ENCODE measurements at places on chromosomes 1 and 21.

DNA sequence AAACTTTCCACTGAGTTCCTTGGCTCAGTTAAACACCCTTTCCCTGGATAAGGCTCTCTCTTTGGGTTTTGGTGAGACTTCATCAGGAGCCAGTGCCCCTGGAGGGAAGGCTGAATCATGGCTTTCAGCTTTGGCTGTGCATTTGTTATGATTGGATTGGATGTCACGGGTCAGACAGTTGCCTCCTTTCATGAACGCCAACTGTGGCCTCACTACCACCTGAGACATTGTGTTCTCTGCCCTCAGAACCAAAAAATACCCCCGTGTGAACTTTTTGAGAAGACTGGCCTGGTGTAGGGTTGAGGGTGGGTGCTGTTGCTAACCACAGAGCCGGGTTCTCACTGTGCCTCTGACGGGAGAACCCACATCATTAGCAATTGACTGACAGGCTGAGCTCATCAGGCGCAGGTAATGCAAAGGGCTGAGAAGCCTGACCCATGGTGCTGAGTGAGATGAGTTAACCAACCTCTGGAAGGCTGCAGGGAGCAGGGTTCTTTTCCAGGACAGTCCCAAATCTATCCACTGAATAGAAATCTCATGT is 65.6 kb downstream of the HHAT start:
- ATAC-seq, result no peak

DNA sequence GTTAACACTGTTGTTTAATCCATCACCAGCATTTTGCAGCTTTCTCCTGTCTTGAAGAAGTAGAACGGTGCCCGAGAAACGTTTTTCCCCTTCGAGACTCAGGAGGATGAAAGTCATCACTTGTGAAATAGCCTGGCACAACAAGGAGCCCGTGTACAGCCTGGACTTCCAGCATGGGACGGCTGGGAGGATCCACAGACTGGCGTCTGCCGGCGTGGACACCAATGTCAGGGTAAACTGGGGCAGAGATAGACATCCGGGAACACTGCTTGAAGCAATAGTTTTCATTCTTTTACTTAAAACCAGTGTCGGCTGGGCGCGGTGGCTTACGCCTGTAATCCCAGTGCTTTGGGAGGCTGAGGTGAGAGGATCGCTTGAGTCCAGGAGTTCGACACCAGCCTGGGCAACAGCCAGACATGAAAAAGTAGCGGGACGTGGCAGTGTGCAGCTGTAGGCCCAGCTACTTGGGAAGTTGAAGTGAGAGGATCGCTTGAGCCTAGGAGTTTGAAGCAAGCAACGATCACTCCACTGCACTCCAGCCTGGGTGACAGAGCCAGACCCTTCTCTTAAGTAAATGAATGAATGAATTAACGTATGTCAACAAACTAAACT is 945 bp downstream of the CHAF1B start:
- no peak for ATAC-seq

GRCh38 chr1:1528301-1529267 is 11.8 kb downstream of the TMEM240 start:
- no peak for ATAC-seq

GRCh38 chr1:31891280-31891679 is 46.9 kb downstream of the PTP4A2 start:
- ATAC-seq, result peak; percentile 70

- ATAC-seq, result no peak
These were observed 24.5 kb upstream of the TNFRSF1B start for GRCh38 chr1:12142141-12142823.

- no peak for ATAC-seq
These were observed 55.2 kb downstream of the SELENOF start for GRCh38 chr1:86858524-86859261.

- ATAC-seq, result no peak
These were observed 5.9 kb downstream of the MTHFR start for GRCh38 chr1:11799896-11800295.

DNA sequence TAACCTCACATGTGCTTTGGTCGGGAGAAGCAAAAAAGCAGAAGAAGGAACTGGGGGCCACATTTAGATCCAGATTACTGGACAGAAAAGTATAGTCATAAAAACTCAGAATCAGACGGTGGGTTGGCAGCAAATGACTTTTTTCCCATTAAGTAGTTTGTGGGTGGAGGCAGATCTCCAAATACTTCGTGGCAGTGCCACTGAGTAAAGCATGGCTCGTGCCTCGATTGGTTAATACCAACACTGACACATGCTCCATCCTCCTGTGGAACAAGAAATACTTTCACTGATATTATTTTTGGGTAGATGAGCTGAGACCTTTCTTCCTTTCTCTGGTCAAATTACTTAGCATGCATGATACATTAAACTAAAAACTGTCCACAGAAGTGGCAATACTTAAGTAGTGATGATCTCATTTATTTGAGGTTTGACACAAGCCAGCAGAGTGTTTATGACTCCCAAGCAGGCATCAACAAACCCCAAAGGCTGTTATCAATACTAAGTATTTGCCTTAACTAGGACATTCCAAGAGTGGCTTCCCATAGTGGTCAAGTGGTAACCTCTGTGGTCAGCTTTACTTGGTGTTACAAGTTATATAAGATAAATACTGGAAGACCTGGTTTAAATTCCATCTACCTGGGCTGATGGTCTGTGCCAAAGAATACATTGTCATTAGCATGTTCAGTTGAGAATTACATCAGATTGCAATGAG is 500.0 kb upstream of the RUNX1 start:
- no peak for ATAC-seq

GRCh38 chr1:171740987-171741871 is 636 bp downstream of the VAMP4 start:
- ATAC-seq, result peak; percentile 10

DNA sequence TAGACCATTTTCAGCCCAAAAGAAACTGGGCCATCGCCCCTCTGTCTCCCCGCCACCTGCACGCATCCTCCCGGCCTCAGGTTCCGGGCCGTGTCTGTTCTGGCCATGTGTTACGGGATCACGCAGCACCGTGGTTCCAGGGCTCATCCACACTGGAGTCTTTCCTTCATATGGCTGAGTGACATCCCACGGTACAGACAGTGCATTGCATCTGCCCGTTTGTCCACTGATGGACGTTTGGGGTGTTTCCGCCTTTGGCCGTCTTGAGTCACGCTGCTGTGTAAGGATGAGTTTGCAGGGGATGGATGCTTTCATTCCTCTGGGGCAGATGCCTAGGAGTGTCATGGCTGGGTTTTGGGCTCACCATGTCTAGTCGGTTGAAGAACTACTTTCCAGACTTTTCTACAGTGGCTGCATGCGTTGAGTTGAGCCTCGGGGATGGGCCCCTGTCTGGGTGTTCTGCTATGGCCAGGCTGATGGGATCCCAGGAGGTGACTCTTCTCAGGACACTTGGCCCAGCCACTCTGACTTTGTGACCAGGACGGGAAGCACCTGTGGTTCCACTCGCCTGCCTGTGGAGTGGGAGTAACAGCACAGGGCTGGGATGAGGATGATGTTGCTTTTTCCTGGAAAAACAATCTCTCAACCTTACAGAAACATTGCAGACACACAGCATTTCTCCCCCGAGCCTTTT is 16.8 kb downstream of the RRP1 start:
- no peak for ATAC-seq

DNA sequence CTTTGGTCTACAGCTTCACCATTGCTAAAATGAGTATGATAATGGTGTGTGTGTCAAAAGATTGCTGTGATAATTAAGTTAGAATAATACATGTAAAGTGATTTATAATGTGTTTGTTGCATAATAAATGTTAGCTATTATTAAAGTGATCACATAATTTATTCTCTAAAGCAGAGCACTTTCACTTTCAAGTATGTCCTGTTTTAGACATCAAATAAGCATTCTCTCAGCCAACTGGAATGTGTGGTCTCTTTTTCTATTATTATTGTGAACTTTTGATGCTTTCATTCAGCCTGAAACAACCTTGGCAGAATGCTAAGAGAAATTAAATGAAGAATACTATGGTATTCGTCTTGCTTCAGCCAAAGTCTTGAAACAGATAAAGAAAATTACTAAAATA is 102.8 kb upstream of the COL11A1 start:
- no peak for ATAC-seq

DNA sequence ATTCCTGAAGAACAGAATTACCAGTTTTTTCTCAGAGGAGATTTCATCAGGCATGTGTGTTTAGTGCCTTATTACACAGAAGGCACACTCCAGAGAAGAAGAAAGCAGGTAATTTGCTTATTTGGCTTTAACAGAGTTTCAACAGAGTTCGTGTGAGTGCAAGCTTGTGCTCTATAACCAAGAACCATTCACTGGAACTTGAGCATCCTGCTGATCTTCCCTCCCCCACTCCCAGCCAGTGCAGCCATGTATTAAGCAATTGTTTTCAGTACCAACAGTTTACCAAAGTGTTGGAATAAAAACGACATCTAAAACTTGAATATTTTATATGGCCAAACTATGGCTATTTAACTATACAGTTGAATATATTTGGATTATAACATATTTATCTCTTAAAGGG is 4.3 kb downstream of the MGST3 start:
- no peak for ATAC-seq

DNA sequence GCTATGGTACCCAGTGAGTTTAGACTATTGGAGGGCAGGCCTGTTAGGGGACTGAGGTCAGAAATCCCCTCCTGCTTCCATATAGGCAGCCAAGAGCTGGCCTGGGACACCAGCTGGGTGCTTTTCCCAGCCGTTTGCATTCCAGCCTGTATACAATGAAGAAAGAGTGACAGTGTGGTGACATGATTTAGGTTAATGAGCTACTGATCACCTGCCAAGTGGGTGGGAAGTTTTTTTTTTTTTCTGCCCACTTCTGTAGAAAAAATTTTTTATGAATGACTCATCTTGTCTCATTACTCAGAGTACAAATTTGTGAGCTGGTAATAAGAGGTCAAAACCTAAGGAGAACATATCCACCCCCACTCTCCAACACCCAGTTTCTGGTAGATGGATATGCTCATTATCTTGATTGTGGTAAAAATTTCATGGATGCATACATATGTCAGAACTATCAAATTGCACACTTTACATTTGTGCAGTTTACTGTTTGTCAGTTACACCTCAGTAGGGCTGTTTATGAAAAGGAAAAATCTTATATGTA is 16.4 kb upstream of the CGN start:
- peak; percentile 79 for ATAC-seq

- no peak for ATAC-seq
These were observed 74.0 kb downstream of the SYT6 start for GRCh38 chr1:114079596-114080190.

DNA sequence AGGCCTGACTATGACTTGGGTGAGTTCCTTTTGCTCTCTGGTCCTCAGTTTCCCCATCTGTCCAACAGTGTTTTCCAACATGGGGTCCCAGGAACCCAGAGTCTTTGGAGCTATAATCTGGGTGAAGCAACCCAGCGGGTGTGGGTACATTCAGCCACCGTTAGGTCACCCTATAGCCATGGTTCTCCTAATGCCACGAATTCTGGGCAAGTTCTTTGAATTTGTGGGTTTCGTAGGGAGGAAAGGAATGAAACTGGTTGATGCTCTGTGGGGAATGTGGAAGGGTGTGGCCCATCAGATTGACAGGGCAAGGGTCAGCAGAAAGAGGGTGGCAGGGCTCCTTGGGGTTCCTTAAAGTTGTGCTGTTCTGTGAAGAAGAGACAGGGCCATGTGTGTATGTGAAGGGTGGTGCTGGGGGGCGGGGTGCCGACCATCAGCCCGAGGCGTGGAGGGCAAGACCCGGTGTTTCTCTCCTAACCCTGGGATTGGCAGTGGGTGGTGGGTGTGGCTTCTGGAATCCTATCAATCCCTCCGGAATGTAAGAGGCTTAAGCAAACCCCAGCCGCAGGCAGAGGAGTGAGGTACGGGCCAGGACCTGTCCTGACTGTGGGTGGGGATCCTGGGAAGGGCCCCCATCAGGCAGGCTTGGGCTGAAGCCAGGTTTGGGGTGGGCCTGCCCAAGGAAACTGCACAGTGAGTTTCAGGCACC is 35.5 kb upstream of the ZNF362 start:
- ATAC-seq, result no peak

- ATAC-seq, result peak; percentile 69
These were observed 29.5 kb downstream of the LDLRAP1 start for GRCh38 chr1:25572708-25573590.

DNA sequence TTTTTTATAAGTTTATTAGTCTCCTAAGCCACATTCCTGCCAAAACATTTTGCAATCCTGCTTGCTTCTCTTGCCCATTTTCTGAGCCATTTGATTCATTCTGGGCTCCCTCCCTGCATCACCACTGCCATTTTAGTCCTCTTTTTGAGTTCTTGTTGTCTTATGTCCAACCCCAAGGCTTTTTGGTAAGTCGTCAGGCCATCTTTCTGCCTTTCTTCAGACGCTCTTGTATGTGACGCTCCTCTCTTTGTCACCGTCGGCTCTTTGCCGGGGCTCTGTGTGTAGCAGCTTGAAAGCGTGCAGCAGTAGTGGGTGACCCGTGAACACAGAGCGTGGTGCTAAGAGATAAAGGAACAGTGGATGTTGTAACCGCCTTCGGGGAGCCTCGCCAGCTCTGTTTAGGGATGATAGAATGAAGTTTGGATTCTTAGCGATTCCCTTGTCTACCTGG is 14.6 kb downstream of the HUNK start:
- no peak for ATAC-seq

- peak; percentile 55 for ATAC-seq
These were observed 74.4 kb downstream of the DUSP10 start for GRCh38 chr1:221667504-221667903.

DNA sequence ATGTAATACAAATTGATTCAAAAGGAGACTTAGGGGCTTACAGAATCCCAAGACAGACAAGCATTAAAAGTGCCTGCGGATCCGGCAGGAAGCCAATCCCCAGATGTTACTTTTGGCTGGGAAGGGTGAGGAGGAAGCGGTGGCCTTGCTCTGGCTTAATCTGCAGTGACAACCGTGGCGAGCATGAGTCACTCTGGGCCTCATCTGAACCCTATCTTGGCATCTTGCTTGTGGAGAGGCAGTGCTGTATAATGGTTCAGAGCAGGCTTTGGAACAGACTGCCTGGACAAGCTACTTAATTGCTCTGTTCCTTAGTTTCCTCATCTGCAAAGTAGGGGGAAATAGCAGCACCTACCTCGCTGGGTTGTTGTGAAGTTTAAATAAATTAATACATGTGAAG is 74.1 kb downstream of the XCL2 start:
- peak; percentile 54 for ATAC-seq

DNA sequence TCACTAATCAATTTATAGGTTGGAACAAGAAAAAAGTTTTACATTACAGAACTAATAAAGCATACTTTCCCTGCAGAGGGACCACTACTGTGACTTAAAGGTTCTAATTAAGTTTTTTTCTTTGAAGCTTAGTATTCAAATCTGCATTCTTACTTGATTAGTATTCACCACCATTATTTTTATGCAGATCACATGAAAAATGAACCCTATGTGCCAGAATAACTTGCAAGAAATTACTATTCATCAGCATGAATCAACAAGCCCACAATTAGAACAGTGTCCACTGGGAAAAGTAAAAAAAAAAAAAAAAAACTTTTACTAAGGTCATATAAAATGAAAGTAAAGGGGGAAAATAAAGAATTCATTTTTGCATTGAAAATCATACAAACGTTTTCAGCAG is 90.8 kb downstream of the SMYD3 start:
- ATAC-seq, result no peak

GRCh38 chr1:60757485-60757884 is 324.9 kb upstream of the NFIA start:
- no peak for ATAC-seq
